Activated CD4-positive, alpha-beta T cell treated with anti-CD3 and anti-CD28 coated beads for 24 hours (primary cell): ENCODE measurements at places on chromosomes 7 and 10.

- DNase-seq, result no peak
Measured at GRCh38 chr10:18312374-18313139, 172.3 kb downstream of the CACNB2 start.

- no peak for DNase-seq
Measured at GRCh38 chr7:142862786-142863400, 8.0 kb downstream of the EPHB6 start.

DNA sequence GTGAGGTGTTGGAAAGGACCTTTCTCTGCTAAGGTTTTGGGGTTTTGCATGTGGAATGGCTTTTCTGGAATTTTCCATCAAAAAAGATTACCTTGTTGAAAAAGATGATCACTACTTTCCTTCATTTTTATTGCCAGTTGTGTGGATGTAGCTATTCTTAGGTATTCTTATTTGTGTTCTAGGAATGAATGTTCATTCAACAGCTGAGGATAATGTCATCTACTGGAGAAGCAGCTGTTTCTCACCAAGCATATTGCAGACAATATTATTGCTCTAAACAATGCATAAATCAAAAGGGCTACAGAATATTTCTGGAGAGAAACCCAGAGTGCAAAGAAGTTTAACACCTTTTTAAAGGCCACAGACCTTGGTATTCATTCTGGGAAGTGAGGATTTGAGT lies 145.6 kb upstream of the CALCR start:
- DNase-seq, result no peak

DNA sequence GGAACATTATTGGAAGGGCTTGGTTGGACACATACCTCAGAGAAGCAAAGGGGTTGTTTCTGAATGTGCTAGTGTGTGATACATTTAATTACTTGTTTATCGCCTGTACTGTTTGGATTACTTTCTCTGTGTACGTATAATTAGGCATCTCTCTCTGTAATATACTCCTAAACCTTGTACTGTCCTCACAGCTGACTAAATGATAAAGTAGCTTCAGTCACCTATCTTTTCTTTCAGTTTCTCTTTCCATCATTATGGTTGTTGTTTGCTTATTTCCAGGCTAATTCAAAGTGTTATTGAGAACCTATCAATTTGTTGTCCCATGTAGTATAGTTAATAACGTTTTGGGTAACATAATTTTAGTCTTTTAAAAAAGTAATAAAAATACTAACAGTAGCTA lies 34.0 kb downstream of the MXI1 start:
- DNase-seq, result no peak

- DNase-seq, result no peak
Measured at GRCh38 chr7:29859524-29860185, 53.3 kb downstream of the WIPF3 start.

GRCh38 chr7:135454060-135454459 lies 55.8 kb downstream of the CNOT4 start:
- DNase-seq, result no peak

DNA sequence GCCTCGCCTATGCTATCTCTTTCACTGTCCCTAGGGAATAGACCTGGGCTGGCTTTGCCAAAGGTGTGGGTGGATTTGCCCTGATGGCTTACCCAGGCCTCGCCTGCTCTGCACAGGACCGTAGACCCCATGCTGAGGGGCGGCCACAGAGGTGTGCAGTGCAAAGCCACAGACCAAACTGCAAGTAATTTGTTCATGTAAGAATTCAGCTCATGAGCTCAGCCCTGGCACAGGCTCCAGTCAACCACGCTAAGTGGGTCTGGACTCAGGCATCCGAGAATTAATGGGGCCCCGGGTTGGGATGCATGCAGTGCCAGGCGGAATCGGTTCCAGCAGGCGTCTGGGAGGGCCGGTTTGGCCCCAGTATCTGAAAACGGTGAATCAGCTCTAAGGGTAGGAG lies 445.2 kb downstream of the DNAJB6 start:
- DNase-seq, result no peak

DNA sequence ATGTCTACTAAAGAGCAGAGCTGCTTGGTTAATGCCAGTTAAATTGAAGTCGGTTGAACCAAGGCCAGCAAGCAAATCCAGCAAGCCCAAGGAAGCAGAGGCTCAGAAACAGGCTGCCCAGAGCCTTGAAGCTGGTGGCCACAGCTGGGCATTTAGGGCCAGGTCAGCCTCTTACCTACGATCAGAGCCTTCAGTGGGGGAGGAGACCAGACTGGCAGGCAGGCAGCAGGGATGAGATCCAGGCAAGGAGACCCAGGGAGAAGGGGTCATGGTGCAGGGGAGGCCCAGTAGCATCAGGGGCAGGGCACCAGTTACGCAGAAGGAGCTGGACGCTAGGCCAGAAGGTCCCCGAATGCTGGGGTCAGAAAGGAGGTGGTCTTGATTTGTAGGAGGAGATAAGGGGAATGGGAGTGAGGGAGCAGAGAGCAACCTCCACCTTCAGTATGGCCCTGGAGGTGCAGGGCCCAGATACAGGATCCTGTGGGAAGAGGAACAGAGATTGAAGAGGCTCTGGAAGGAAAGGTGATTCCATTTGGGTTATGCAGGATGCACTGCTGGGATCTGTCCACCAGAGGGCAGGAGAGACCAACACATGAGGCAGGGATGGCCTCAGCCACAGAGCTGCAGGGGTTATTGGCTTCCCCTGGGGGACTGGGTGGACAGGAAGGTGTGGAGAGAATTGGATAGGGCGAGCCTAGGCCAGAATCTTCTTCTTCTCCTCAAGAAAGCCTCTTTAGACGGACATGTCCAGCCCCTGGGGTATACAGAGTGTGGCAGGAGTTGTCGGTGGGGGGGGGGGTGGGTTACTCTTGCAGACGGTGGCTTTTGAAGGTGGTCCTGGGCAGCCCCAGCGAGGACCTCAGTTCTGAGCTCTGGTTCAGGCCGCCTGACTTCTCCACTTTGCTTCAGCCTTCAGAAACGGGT lies 132.6 kb upstream of the PODXL start:
- DNase-seq, result peak; percentile 56

DNA sequence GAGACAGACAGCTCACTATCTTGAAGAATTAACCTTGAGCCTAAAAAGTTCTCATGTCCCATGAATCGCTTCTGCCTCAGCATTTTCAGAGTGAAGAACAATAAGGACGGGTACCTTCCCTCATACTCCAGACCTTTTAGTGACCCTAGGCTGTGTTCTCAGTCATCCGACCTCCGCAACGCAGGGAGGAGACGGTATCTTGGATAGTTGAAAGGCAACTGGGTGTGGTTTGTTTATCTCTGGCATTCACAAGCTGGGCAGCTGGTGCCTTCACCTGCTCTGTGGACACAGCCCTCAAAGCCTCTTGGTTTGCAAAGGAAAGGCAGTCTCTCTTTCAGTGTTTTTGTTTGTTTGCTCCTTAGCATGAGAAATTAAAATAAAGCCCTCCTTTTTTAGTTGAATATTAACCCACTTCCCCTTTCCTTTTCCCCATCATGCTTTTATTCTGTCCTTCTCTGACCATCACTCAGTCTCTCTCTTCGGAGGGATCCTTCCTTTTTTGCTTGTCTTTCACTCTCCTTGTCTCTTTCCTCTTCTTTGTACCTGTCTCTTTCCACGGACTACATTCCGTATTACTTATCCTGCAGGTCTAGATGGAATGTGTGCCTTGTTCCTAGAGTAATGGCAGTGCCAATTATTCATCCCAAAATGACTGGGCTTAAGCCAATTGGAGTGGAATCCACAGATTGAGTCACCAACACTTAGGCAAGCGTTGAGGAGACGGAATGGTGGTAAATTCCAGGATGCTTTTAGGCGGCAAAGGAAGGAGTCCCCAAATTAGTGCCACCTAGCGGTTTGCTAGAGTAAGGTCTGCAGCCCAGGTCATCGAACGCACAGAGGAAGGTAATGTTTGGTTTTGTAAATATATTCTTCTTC lies 45.8 kb downstream of the PRR15 start:
- no peak for DNase-seq

DNA sequence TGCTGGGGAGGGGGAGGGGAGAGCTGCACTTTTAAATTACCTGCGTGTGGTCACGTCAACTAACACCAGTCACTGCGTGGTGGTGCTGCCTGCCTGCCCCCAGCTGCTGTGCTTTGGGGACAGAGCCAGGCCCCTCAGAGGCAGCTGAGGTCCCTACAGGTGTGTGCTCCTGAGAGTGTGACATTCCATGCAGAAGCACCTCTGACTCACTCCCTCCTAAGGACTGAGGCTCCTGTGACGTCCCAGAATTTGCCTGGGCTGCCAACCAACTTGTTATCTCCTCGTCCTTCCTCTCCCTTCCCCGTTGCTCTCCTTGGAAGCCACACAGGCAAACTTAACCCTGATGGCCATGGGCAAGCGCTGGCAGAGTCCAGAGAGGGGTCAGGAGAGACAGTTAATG lies 563.0 kb downstream of the PARD3 start:
- no peak for DNase-seq

GRCh38 chr7:1423264-1423811 lies 35.9 kb downstream of the MICALL2 start:
- no peak for DNase-seq

- no peak for DNase-seq
Measured at GRCh38 chr7:146146831-146147486, 30.4 kb downstream of the CNTNAP2 start.

DNA sequence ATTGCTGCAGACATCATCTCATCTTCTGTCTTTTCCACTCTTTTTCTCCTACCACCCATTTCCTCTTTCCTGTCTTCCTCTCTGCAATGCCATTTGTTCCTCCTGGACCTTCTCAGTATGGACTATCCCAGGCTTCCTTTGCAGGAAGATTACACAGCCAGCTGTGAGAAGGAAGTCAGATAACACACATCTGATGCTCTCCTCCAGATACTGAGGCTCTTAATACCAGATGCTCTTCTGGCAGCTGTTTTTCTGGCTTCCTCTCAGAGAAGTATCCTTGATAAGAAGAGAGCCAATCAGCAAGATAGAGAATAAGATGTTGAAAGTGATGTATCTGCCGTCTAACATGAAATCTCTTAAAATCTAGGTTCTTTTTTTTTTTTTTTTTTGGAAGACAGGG lies 14.4 kb downstream of the KIAA1217 start:
- DNase-seq, result no peak
